ENCODE measurements at places on chromosomes 16 and 17. TPM values are rescaled to one million over a fixed set of nuclear protein-coding genes. Genes with fewer than 3 reads are reported as not detected.
A peak's percentile ranks its signal among the peaks of the same experiment; 100 is the strongest.

Gene SLC16A11
- 2.7 TPM for total RNA-seq

- no peak overlapping the region for H3K27ac ChIP-seq
- DNase-seq, result no peak
- H3K36me3 ChIP-seq, result no peaks in the 10 kb centered on the region
- no peak overlapping the region for H3K4me3 ChIP-seq
- H3K27me3 ChIP-seq, result no peaks in the 10 kb centered on the region
Observed at GRCh38 chr17:27226611-27227230, 67.2 kb upstream of the WSB1 start.

GRCh38 chr17:57032343-57032742 lies 52.7 kb upstream of the AKAP1 start:
- H3K27ac ChIP-seq, result no peak overlapping the region
- no peak for DNase-seq
- H3K36me3 ChIP-seq, result no peaks in the 10 kb centered on the region
- no peaks in the 10 kb centered on the region for H3K4me1 ChIP-seq
- no peak overlapping the region for H3K4me3 ChIP-seq

GRCh38 chr16:58042001-58042885 lies 16.7 kb downstream of the MMP15 start:
- no peak for DNase-seq
- H3K36me3 ChIP-seq, result no peaks in the 10 kb centered on the region
- no peaks in the 10 kb centered on the region for H3K4me1 ChIP-seq
- H3K27me3 ChIP-seq, result no peaks in the 10 kb centered on the region
- no peak overlapping the region for H3K27ac ChIP-seq

DNA sequence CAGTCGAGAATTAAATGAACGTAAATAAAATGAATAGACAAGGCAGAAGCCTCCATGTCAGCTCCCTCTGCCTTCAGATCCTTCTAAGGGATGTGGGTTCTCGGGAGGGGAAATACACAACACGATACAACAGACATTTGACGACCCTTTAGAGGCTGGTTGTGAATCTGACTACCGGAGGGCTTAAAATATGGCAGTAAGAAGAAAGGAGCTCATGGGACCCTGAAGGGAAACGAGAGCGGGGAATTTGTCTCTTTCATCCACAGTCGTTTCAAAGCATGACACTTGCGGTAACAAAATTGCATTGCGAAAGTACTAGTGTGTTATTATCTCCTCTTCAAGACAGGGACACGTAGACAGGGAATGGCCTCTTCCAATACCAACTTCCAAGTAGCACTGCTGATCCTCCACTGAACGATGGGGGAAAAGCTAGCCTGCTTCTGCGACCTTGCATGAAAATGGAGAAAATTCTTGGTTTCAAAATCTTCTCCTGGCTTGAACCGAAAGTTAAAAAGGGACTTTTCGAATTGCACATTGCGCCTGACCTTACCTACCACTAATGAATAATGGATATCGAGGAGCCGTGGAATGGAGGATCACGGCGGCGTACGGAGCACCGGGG lies 1.2 kb upstream of the TNRC6C start:
- peaks cover 15% of the 10 kb centered on the region for H3K4me1 ChIP-seq
- no peaks in the 10 kb centered on the region for H3K27me3 ChIP-seq
- peak overlapping the region; percentile 66 for H3K4me3 ChIP-seq
- H3K36me3 ChIP-seq, result no peaks in the 10 kb centered on the region
- no peak overlapping the region for H3K27ac ChIP-seq
